ENCODE measurements at places on chromosomes 4 and X. TPM values are rescaled to one million over a fixed set of nuclear protein-coding genes. Genes with fewer than 3 reads are reported as not detected.
A peak's percentile ranks its signal among the peaks of the same experiment; 100 is the strongest.

F11 gene
- not detected for total RNA-seq

EFHC2 gene
- not detected for total RNA-seq

DDIT4L gene
- 2.6 TPM for total RNA-seq

TGIF2LX gene
- not detected for total RNA-seq

F8A3 gene
- 0.44 TPM for total RNA-seq

PALLD gene
- total RNA-seq, result 13.7 TPM

IL2RG gene
- not detected for total RNA-seq

CENPVL2 gene
- total RNA-seq, result not detected

- DNase-seq, result no peak
Measured at GRCh38 chr4:16023776-16024408, 59.9 kb downstream of the PROM1 start.

- DNase-seq, result no peak
Measured at GRCh38 chrX:41889317-41890025, 33.9 kb downstream of the CASK start.

DNA sequence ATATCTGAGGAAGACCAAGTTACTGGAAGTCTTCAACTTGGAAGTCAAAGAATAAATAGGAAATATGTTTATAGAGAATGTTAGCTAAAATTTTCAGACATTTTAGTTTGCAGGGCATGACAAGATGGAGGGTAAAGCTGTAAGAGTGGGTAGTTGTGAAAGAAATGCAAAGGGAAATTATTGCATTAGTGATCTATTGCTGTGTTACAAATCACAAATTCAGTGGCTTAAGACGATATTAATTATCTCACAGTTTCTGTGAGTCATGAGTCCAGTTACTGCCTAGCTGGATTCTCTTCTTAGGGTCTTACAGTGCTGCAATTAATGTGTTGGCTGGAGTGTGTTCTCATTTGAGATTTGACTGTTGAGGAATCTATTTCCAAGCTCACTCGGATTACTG lies 62.9 kb upstream of the CAMK2D start:
- DNase-seq, result no peak

DNA sequence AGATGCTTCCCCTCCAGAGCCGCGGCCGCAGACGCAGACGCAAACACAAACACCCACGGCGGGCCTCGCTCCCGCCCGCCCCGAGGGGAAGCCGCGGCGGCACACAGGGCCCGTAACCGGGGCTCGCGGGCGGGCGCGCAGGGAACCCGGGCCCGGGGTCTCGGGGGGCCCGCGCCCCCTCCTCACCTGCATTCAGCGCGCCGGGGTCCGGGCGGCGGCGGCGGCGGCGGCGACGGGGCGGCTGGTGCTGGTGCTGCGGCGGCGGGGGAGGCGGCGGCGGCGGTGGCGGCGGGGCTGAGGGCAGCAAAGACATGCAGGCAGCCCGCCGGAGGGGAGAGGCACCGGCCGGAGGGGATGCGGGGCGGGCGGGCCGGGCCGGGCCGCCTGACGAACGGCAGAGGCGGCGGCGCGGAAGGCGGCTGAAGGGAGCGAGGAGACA lies 255 bp upstream of the CNOT6L start:
- DNase-seq, result peak; percentile 37

GRCh38 chr4:14743601-14744000 lies 258.7 kb upstream of the CPEB2 start:
- no peak for DNase-seq

DNA sequence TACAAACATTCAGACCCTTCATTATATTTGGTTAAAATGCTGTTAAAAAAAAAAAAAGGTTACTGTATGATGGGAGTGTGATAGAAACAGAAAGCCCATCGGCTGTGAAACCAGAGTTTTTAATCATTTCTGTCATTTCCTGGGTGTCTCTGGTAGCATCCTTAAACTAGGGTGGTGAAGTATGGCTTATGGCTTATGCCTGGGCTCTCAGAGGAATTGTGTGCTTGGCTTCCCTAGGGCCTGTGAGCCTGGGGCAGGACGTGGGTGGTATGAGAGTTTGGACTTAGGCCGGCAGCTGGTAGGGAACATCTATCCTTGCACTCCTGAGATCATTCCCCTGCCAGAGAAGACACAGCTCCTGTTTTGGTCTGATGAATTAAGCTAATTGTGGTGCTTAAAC lies 52.2 kb downstream of the DCUN1D4 start:
- no peak for DNase-seq

DNA sequence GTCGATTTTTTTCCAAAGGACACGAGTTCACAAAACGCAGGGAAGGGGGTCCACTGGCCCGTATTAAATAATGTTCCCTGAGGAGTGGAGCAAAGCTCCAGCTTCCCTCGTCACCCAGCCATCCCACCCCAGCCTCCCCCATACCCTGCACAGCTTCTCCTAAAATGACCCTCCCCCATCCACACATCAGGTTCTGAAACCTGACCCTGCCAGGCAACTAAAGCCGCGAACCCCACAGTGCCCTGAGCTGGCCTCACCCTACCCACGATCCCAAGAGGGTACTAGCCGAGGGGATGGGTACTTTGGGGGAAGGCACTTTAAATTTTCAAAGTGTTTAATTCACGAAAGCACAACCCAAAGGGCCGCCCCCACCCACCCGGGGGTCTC lies 634 bp downstream of the APOO start:
- no peak for DNase-seq

DNA sequence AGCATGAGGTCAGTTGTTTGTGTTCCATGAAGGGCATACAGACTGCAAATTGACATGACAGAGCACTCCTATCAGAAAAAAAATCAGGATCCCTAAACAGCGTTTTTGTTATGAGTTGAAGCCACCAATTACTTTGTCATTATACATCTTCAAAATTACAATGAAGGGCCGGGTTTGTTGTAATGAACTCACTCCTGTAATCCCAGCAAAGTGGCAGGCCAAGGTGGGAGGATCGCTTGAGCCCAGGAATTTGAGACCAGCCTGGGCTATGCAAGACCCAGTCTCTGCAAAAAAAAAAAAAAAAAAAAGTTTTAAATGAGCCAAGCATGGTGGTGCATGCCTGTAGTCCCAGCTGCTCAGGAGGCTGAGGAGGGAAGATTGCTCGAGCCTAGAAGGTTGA lies 3.5 kb upstream of the DCTD start:
- DNase-seq, result no peak

DNA sequence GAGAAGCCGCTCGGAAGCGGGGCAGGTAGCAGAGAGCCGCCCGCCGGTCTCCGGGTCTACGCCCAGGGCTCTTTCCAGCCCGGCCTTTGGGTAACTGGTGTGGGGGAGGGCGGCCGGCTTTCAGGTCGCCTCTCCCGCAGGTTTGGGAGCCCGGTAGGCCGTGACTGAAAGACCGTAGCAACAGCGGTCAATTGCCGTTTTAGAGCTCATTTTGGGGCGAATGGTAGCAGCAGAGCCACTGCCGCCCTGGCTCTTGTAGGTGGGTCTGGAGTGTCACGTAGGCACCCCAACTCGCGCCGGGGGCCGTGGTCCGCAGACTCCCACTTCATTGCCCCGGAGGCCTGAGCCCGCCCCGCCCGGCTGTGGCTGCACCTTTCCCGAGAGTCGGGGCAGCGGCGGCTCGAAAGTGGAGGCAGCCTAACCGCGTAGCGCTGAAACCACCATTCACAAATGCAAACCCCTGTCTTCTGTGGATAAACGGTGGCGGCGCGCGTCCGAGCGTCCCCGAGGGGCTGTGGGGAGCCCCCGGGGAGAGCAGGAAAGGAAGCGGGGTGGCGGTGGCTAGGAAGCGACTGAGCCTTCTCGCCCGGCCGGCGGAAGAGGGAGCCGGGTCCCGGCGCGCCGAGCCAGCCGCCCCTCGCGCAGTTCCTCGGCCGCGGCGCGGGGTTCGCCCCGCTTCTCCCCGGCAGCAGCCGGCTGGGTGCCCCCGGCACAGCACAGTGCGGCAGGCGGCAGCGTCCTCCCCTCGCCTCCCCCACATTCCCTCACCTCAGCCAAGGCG lies 2185.1 kb upstream of the TENM3 start:
- DNase-seq, result peak; percentile 11

DNA sequence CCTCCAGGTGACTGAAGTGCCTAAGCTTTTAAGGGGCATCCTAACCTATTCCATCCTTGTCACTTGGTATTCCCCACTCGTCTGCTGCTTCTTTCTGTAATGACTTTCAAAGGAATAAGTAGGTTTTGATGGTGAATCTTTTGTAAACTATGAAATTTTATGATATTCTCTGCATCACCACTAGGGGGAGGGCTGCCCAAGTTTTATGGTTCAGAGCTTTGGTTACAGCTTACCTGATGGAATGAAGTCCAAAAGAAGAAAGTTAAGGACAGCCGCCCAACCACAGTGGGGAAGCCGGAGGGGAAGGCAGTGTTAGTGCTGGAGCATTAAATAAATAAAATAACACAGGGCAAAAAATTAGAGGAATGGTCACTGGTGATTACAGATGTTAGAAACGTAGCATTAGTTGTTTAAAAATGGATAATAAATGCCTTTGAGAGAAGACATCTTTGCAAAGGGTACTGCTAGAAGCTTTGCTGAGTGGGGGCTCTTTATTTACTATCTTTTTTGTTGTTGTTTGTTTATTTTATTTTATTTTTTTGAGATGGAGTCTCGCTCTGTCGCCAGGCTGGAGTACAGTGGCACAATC lies 204.9 kb downstream of the GBA3 start:
- peak; percentile 20 for DNase-seq

GRCh38 chrX:14232688-14233087 lies 203.0 kb upstream of the GEMIN8 start:
- no peak for DNase-seq

DNA sequence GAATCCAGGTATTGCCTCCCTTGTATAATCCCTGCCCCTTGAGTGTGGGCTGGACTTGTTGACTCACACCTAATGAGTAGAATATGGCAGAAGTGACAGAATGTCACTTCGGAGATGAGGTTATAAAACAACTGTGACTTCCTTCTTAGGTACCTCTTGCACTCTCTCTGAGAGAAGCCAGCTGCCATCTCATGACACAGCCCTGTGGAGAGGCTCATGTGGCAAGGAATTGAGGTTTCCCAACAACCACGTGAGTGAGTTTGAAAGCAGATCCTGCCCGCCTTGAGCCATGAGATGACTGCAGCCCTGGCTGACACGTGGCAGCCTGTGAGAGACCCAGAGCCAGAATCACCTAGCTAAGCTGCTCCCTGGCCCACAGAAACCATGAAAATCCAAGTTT lies 13.5 kb downstream of the ASB11 start:
- no peak for DNase-seq

DNA sequence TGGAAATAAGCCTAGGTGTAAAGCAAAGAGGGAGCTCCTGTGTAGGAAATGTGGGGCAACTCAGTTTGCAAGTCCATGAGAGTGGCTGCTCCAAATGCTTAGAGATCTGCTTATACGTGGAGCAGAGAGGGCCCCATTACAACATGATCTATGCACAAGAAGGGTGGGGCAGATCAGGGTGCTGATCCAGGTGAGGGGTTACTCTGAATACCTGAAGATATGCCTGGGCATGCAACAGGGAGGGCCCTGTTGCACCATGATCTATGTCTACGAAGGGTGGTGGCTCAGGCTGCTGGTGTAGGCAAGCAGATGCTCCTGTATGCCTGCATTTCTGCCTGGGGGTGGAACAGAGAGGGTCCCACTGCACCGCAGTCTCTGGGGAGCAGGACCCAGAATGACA lies 1121.2 kb downstream of the RAPGEF2 start:
- no peak for DNase-seq

GRCh38 chr4:73376251-73376650 lies 27.8 kb upstream of the ALB start:
- DNase-seq, result no peak

GRCh38 chrX:109049903-109050302 lies 313.5 kb upstream of the IRS4 start:
- DNase-seq, result no peak

DNA sequence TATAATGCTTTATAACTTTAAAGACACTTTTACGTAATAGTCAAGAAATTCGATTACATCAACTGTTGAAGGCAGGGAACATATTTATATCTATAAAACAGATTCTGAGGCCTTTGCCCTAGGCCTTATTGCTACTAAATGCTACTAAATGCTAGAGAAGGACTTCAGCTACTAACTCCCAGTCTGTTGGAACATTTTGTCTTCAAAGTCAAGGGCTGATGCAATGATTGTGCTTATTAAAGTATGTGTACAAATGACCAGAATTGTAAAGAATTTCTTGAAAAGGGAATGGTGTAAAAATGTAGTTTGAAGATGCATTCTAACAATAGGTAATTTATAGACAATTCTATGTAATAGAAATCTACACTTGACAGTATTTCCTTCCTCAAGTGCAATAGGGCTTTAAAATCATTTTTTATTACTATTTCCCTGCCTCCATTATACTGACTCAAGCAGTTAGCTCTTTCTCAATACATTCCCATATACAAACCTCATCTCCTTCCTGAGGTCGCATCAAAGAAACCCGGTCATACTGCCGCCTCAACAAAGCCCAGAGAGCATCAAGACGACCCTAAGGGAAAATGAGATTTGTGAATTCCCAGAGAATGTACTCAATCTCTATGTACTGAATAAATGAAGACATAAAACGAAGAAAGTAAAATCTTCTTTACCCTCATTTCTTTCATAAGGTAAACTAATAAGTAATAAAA lies 95.7 kb downstream of the ANTXR2 start:
- no peak for DNase-seq

GRCh38 chrX:84168095-84168494 lies 19.9 kb downstream of the RPS6KA6 start:
- no peak for DNase-seq

GRCh38 chr4:108042927-108043326 lies 53.2 kb downstream of the HADH start:
- DNase-seq, result no peak

- DNase-seq, result no peak
Measured at GRCh38 chr4:71211748-71212147, 127.1 kb upstream of the SLC4A4 start.

DNA sequence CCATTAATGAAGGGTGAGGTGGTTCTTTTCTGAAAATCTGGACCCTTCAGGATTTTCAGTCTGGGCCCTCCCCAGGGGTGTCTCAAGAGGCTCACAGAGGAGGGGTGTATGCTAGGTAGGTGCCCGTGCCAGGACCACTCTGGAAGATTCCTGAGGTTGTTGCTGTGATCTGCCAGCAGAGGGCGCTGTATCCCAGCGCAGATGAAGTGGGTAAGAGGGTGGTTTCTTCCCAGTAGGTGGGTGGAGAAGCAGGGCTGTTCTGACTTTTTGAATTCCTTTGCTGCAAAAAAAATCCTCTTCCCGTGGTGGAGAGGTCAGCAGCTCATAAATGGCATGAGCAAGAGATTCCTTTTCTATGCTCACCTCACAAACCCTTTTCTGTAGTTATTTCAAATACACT lies 51.1 kb downstream of the SCML1 start:
- DNase-seq, result peak; percentile 24

DNA sequence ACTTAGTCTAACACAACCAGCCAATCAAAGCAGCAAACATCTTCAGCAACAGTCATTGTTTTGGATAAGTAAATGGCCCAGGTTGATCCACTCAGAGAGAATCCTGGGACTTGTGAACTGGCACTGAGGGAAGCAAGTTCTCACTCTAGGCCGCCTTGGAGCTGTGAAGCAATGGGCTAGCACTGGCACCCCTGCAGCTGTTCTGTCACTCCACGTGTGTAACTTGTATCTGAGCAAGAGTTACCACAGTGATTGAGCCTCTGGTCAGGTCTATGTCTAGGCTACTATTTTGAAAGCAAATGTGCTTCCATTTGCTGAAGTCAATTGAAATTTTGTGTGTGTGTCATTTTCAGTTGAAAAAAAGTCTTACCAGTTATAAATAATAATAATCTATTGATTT lies 57.2 kb upstream of the HS3ST1 start:
- DNase-seq, result no peak

All from lung microvascular endothelial cell (primary cell).